ENCODE measurements at places on chromosomes 7 and 10.
A peak's percentile ranks its signal among the peaks of the same experiment; 100 is the strongest.

DNA sequence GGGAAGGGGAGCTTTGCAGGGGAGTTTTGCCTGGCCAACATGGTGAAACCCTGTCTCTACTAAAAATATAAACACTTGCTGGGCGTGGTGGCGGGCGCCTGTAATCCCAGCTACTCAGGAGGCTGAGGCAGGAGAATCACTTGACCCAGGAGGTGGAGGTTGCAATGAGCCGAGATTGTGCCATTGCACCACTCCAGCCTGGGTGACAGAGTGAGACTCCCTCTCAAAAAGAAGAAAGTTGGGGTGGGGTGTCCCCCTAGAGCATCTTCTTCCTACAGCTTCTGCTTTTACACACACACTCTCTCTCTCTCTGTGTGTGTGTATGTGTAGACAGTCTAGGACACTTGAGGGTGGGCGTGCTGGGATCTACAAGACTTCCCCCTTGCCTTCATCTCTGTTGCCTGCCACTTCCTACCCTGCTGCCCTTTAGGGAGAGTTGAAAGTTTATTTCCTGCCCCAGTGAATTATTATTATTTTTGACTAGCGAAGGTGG is 21.7 kb downstream of the PLAU start:
- DNase-seq = no peak

DNA sequence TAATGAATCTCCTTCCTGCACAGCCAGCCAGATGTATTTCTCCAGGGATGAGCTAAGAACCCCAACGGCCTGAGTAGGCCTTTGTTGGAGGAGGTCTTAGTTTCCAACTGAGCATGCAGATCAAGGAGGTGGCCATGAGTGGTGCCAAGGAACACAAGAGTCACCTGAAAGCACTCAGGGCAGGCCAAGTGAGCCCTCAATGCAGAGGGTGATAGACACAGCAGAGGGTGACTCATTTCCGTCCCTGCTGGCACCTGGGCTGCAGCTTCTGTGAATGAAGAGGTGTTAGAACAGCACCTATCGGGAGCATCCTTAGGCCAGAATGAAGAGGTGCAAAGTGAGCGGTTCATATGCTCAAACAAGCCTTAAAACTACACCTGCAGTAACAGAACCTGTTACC is 211.8 kb downstream of the FRMD4A start:
- DNase-seq = no peak

DNA sequence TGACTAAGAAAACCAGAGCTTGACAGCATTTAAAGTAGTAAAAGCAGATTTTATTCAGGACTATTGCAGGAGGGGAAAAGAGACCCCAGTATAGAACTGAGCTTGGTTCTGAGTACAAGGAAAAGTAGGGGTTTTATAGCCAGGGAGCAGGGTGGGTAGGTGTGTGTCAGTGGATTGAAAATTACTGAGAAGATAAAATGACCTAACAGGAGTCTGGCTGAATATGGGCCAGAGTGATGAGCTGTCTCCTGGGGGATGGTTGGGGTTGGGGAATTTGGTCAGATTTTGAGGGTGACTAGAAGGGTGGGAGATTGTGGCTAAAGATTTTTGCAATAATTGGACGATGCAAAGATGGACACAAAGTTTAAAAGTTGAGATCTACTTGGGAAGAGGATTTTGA is 114.0 kb downstream of the ST7 start:
- no peak for DNase-seq

DNA sequence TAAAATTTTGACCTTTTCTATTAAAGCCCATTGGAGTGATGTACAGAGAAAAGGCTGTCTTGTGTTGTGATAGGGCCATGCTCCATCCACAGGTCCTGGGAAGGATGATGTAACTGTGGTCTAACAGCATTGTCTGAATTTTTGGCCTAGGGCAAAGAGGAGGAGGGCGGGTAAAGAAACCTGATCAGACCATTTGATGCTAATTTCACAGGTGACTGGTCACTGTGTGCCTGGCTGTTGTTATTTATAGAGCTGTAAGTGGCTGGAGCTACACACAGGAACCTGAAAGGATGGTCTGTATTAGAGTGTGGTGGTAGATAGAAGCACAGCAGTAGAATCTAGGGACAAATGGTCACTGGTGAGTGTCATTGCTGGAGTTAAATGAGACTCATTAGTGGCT is 182.1 kb downstream of the AUTS2 start:
- peak; percentile 77 for DNase-seq

- DNase-seq = no peak
Measured at GRCh38 chr10:36474456-36474855, 650.9 kb upstream of the ANKRD30A start.

GRCh38 chr10:84537447-84537931 is 209.1 kb downstream of the CCSER2 start:
- DNase-seq = peak; percentile 55

- DNase-seq = no peak
Measured at GRCh38 chr7:36408589-36408988, 18.9 kb downstream of the ANLN start.

DNA sequence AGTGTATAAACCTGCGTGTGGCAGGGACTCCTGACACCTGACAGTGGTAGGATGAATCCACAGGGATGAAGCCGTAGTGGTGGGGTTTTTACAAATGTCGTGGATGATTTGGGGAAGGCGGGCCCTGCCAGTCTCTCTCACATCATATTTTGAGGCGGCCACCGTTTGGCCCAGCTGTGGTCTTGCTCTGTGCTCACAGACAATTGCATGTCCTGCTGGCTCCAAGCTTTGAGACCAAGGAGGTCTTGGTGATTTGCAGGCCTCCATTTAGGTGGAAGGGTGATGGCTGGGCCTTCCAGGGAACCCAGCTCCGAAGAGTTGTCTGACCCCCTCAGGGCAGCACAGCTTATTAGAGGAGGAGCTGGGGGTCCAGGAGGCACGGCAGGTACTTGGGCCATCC is 151.1 kb upstream of the SHH start:
- DNase-seq = no peak

GRCh38 chr10:60403168-60403873 is 13.6 kb upstream of the ANK3 start:
- DNase-seq = no peak

DNA sequence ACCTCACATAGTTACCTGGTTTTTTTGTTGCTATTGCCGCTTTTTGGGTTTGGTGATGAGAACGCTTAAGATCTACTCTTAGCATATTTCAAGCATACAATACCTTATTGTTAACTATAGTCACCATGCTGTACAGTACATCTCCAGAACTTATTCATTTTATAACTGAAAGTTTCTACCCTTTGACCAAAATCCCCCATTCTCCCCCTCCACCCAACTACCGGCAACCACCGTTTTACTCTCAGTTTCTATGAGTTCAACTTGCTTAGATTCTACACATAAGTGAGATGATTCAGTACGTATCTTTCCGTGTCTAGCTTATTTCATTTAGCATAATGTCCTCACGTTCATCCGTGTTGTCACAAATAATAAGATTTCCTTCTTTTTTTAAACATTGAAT is 86.7 kb upstream of the IL6 start:
- DNase-seq = no peak

GRCh38 chr10:89946106-89946505 is 244.7 kb downstream of the KIF20B start:
- no peak for DNase-seq

DNA sequence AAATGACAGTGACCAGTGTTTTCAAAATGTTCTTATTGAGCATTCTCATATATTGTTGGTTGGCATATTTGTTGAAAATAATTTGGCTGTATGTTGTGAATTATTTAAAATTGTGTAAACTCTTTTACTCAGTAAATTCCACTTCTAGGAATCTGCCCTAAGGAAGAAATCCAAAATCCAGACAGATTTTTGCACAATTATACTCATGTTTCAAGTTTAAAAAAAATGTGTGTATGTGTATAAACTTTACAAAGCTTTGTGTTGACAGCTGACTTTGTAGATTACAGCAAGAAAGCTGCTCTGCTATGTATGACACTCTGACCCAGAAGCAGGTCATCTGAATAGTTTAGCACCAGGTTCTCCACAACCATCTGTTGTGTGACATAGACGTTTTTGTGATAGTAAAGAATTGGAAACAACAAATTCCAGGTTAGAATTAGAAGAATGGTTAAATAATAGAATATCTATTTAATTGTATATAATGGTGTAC is 21.6 kb downstream of the KIFBP start:
- no peak for DNase-seq

GRCh38 chr10:19730167-19730906 is 85.9 kb upstream of the PLXDC2 start:
- no peak for DNase-seq

DNA sequence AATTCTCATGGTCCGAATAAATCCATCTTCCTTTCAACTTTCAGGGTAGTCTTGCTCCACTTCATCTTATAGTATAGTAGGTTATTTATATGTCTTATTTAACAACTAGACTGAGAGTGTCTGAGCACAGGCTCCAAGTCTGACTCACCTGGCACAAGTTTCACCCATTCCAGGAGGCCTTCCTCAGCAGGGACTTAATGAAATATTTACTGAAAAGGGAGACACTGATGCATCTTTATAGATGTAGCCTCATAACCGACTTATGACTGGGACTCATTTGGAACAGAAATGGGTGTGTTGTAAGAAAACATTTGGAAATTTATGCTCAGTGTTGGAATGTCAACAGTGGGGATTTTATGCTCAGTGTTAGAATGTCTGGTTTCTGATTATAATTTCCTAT is 59.9 kb downstream of the CH25H start:
- no peak for DNase-seq

DNA sequence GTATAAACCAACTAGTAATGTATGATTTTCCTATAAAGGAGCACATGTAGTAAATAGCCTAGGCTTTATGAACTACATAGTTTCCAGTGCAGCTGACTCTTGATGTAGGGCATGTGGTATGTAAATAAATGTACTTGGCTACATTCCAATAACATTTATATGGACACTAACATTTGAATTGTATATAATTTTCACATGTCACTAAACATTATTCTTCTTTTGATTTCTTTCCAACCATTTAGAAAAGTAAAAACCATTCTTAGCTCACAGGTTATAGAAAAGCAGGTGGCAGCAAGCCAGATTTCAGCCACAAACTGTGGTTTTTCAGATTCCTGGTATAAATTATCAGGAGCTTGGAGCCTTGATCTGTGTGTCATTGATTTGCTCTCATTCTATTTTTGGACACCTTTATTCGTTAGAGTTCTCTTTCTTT is 1182.0 kb downstream of the CNTNAP2 start:
- DNase-seq = peak; percentile 87

DNA sequence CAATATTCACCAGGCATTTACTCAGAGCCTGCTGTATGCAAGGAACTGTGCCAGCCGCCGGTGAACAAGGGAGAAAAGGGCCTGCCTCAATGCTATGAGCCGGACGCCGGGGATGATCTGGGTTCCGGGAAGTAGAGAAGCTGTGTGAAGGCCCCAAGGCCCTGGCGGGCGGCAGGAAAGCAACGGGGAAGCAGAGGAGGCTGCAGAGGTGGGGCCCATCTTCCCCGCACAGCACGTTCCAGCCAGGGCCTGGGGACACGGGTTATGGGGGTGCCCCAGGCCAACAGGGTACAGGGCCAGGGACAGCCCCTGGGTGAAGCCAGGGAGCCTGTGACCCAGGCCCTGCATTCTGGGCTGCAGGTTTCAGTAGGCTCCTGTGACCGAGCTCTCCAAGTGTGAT is 179.3 kb downstream of the MAD1L1 start:
- no peak for DNase-seq

GRCh38 chr10:73902351-73902750 is 8.6 kb upstream of the PLAU start:
- DNase-seq = no peak

GRCh38 chr10:75018686-75019307 is 92.7 kb upstream of the SAMD8 start:
- peak; percentile 76 for DNase-seq

GRCh38 chr10:117476716-117477115 is 65.8 kb upstream of the EMX2 start:
- DNase-seq = no peak

DNA sequence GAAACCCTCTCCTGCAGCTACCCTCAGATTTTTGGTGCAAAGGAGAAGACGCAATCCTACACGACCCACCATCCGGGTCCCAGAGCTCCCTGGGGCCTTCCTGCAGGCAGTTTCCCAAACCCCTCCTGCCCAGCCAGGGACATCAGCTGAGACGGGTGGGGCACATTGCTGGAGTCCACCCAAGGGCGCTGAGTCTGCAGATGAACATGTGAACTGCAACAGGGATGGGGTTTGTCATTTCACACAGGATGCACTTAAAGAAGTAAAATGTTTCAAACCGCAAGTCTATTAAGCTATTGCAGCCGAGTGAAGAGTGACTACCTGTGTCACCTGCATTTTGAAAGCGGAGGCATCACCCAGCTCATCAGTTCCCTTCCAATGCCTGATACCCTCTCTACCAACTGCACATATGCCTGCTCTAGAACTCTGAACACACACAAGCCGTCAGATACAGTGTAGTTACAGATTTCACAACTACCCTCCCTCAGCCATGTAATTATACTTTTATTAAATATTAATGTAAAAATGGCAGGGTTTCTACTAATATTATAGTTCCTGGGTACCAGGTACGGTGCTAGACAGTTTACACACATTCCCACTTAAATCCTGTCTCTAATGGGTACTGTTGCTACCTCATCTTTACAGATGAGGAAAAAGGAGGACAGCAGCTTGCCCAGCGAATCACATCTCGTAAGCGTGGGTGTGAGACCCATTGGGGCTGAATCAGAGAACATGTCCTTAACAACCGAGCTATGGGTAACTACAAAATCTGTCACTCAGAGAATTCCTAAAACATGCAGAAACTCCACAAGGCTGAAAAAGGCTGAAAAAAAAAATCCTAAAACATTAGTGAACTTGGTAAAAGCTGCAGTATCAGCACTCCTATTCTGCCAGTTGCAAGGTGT is 71.2 kb downstream of the GRB10 start:
- DNase-seq = no peak

- peak; percentile 31 for DNase-seq
Measured at GRCh38 chr10:27558612-27559020, 54.5 kb downstream of the RAB18 start.

DNA sequence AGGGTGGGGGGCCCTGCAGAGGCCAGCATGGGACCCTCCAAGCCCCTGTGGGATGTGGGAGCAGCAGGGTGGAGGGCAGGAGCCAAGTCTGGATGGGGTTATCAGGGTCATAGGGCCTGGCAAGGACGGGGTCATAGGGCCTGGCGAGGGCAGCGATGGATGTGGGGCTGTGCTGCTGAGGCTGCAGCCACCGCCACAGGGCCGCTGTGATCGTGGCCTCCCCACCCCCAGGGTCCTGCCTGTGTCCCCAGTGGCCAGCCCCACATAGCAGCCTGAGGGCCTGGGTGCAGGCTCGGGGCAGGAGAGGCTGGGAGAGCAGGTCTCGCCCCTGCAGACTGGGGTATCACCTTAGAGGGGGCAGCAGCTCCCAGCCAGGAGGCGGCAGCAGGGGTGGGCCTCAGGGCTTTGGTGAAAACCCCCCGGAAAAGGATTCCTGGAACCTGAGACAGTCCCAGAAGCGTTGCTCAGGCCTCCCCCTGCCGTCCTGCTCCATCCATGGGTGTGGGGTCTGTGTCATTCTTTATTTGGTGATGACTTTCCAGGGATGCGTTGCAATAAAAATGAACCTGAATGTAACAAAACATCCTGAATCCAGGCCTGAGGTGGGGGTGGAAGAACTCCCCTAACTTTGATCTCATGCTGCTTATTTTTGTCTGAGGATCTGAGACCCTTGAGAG is 107.3 kb upstream of the SHH start:
- DNase-seq = no peak
